ENCODE measurements at places on chromosomes 5 and 9.

DNA sequence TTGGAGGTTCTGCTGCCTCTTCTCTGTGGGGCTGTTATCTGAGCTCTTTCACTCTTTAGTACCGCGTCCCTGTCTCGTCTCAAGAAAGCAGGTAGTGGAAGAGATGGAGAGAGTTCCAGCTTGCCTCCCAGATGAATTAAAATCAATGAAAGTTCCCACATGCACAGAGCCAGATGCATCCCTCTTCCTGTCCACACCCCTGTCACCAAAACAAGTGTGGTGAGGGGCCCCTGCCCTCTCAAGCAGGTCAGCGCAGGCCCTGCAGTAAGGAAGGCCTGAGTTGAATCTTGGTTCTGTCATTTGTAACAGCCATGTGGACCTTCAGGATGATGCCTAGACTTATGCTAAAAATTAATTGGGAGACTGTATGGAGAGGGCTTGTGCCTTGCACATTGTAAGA, 26.9 kb downstream of the GALNT10 start:
- no peak for DNase-seq

DNA sequence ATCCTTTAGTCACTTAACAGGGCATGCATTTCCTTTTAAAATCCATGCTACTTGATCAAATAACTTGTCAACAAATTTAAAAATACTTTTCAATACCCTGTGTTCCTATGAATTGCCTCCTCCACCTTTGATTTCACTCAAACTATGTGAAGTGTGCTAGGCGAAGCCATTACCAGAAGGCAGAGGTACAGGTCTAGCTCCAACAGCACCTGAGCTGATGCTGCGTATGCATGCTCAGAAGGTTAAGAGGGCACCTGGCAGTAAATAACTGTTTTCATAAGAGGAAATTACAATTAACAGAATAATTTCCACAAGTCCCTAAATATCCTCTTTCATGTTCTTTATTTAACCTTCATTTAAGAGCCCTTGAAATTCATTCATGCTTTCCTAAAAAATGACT, 251.8 kb downstream of the EFNA5 start:
- no peak for DNase-seq

DNA sequence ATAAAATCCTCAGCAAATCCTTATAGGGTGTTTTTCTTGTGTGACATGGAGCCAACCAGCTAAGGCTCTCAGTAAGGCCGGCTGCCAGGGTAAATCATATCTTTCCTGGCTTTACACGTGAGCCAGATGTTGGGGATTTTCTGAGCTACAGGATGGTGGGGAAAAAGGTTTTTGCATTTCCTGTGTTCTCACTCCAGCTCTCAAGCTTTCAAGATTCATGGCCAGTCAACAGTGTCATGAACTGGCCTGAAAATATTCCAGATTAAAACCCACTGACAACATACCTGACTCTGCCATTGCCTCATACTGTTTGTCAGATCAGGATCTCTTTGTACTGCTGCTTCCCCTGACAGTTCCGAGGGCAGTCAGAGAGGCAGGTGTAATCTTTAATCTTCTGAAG, 306.9 kb downstream of the GLIS3 start:
- DNase-seq: no peak

DNA sequence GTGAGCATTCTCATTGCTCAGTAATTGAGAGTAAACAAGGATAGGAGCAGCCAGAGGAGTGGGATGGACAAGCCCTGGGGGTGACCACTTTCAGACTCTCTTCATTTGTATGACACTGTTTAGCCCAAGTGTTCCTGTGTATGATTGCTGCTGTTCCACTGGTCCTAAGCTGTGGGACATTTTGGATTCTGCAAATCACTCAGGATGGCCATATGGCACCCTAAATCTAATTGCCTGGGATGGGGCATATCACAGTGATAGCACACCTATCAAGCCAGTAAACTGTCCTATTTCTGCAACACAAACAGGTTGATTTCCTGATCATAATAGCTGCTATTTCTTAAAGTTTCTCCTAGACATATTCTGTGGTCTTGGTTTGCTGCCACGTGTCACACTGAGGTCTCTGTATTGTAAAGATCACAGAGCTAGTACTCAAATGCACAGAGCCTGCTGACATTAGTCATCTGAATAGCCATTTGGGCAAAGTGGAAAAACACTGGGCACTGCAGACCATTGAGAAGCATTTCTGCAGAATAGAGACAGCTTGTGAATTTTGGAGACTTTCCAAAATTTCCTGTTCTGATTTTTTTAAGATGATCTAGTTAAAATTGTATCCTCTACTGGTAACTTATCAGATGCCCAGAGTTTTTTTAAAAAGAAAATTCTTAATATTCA, 320.2 kb downstream of the RFX3 start:
- DNase-seq: no peak

Data from T-helper 9 cell (primary cell).